ENCODE measurements at places on chromosomes 1 and 21.

DNA sequence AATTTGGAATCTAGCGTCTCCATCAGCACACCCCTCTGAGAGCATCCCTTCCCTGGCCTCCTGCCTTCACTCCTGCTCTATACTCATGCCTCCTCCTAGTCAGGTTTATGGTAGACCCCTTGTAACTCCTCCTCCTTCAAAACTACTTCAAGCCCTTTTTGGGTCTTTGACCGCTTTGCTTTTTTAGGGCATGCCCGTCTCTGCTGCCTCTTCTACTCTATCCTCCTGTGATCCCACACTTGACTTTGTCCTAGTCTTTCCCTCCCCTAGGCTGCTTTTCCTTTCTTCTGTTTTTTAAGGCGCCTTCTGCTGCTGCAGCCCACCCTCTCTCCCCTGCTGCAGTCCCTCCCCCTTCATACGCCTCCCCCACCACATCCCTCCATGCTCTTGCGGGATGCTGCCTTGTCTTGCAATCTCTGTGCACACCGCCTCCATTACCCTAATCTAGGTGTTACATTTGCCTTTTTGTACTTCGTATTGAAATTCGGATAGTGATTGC lies 1.5 kb downstream of the SNX27 start:
- DNase-seq = no peak

DNA sequence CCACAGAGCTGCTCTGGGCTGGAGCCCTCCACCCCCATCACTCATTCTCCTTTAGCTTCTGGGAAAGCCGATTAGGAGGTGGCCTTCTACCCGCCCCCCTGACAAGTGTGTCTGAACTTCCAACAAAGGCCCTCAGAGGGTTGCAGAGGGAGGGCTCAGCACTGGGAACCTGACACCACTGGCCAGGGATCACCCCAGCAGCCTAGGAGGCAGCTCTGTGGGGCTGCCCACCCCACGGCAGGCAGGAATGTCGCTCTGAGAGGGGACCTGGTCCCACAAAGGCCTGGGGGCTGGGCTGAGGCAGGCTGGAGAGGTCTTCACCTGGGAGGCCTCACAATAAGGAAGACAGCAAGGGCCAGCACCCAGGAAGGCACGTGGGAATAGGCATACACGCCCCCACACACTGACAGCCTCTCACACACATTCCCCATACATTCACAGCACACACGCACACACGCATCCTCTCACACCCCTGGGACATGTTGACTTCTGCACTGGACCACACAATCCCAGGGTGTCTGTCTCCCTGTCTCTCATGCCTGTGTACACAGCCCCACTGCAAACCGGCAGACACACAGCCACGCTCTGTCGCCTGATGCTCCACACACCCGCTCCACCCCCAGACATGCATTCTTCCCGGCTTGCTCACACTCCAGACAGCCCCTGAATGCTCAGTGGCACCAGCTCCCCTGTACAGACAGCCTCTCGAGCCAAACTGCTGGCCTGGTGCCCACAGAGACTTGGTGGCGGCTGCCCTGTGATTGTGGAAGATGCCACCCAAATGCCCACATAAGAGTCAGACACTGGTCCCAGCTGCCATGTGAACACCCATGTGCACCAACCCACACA lies 30.7 kb downstream of the DMBX1 start:
- no peak for DNase-seq

DNA sequence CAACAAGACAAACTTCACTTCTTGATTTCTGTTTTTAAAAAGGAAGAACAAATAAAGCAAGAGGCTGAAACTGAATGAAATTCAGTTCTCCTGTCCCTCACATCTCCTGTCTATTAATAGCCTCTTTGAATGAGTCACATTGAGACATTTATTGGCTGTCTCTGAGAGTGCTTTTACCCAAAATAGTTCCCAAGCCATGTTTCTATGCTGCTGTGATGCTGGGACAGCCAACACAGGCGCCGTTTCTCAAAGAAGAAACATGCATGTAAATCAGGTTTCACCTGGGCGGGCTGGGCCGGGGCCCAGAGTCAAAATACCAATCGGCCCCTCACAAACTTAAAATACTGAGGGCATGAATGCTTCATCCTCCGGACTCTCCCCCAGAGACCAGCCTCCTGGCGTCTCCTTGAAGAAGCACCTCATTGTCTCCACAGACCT lies 105.2 kb downstream of the EDEM3 start:
- no peak for DNase-seq

DNA sequence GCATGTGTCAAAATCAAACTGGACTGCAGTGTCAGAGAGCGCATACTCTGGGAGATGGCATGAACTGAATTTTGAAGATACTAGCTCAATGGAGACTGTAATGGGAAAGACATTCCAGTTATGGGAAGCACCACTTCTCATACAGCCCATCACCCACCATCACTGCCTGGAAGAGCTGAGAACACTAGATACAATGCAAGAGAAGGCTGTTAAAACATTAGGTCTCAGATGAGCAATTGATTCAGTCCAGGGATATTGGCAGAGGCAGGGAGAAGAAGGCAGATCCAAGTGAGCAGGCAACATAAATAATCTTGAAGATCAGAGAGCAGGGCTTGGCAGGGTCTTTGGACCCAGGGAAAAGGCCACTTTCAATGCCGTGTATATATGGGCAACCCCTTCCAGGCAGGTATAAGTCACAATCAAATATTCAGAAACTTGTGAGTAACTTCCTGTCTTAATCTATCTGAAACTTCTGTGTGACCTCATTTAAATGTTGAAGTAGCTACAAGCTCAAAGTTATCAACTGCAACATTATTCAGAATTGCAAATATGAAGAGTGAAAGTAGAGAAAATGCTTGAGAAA lies 290.3 kb upstream of the SGIP1 start:
- DNase-seq = no peak

DNA sequence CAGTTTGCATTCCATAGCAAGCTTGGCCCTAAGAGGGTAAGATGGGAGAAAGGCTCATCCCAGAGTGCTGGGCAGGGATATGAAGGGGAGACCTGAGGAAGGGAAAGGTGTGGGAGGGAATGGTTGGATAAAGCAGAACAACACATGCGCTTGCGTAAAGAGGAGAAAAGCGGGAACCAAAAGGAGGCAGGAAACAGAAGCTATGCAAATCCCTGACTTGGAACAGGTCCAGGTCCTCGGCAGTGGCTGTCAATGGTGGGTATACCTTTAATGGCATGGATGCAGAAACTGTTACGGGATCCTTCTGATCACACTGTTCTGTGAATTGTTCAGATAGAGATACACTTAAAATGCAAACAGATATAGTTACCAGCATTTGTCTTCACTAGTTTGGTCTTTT lies 455.6 kb downstream of the SIPA1L2 start:
- no peak for DNase-seq

DNA sequence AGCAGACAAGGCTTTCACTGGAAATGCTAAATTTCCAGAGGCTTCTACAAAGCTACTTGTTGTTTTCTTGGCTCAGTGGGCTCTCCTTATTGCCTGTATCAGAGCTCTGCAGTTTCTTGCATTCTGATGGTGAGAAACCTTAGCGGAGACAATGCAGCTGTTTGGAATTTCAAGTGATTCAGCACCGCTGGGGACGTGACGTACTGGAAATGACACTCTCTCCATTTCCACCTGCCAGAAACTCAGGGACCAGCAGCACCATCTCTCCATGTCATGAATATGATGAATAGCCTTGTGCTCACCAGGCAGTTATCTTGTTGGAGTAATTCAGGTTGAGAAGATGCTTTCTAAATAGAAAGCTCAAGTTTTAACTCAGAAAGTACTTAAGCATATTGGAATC lies 497.2 kb upstream of the DEPDC1 start:
- no peak for DNase-seq

GRCh38 chr1:235998812-235999211 lies 66.1 kb downstream of the NID1 start:
- no peak for DNase-seq

GRCh38 chr1:12438349-12438924 lies 179.6 kb downstream of the DHRS3 start:
- peak; percentile 11 for DNase-seq

GRCh38 chr1:200473698-200474371 lies 64.0 kb upstream of the ZNF281 start:
- DNase-seq = no peak

- peak; percentile 82 for DNase-seq
Observed at GRCh38 chr1:40802078-40802741, 18.6 kb downstream of the KCNQ4 start.

GRCh38 chr21:42708107-42708506 lies 54.7 kb downstream of the PDE9A start:
- no peak for DNase-seq

- DNase-seq = no peak
Observed at GRCh38 chr1:169945181-169945580, 51.5 kb upstream of the SCYL3 start.

DNA sequence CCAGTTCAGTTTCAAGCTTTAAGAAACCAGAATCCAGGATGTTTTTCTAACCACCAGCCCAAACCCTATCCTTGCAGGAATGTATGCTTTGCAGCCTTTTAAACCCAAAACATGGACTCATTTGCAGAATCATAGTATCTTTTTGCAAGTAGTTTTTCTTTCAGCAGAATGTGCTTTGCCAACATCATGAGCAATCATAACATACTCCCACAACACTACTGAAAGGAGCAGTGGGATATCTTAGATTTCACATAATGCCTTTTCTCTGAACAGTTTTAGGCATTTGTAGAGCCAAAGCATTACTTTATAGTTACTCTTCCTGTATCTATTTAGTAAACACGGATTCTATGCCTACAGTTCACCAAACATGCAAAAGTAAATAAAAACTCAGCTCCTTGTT lies 10.0 kb upstream of the SH2D2A start:
- DNase-seq = no peak

GRCh38 chr1:32464716-32465577 lies at the start of gene ZBTB8B:
ZBTB8B (plus strand) TSS chr1:32465072; CDS start chr1:32470625, 5,553 bp downstream.
- no peak for DNase-seq
